ENCODE measurements at places on chromosomes 7 and 10.

GRCh38 chr7:111783854-111784253, 221.6 kb upstream of the IMMP2L start:
- DNase-seq = no peak

DNA sequence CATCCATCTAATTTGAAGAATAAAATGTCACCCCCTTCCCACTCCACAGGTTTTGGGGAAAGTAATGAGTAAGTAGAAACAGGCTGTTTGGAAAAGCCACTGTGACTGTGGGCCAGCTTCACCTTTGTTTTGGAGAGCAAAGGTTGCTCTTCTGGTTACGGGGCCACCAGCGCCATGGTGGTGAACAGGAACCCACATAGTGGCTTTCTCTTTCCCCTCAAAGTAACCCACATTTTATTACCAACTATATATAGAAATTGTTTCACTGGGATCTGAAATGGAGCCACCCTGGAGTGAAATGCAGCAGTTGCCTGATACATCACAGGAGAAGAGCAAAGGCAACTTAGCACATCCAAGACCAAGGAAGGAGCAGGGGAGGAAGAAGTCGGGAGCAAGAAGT, 112.3 kb upstream of the EFCAB10 start:
- peak; percentile 35 for DNase-seq

GRCh38 chr7:105011831-105012502, 2.0 kb upstream of the KMT2E start:
- peak; percentile 64 for DNase-seq

GRCh38 chr7:112886208-112886607, 96.0 kb upstream of the TMEM168 start:
- no peak for DNase-seq

DNA sequence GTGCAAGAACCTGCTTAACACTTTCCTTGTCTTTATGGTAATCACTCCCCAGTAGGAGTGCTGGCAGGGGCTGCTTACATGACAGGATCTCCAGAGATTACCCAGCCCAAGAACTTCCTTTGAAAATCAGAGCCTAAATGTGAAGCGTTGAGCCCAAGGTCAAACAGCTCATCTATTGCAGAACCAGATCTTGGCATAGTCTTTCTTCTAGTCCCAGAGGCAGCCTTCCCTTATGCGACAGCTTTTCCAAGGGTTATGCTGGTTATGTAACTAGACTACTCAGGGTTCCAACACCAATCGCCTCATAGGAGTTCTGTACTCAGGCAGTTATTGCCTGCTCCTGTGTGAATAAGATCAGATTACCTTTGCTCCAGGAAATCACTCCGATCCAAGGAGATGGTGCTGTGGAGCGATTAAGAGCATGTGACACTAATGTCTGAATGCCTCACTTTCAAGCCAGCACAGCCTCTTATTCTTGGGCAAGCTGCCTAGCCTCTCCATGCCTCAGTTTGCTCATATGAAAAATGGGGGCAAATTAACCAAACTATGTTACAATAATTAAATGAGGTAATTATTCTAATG, 8.4 kb upstream of the LGI1 start:
- no peak for DNase-seq

GRCh38 chr10:110857265-110858171, 14.2 kb upstream of the PDCD4 start:
- DNase-seq = no peak

DNA sequence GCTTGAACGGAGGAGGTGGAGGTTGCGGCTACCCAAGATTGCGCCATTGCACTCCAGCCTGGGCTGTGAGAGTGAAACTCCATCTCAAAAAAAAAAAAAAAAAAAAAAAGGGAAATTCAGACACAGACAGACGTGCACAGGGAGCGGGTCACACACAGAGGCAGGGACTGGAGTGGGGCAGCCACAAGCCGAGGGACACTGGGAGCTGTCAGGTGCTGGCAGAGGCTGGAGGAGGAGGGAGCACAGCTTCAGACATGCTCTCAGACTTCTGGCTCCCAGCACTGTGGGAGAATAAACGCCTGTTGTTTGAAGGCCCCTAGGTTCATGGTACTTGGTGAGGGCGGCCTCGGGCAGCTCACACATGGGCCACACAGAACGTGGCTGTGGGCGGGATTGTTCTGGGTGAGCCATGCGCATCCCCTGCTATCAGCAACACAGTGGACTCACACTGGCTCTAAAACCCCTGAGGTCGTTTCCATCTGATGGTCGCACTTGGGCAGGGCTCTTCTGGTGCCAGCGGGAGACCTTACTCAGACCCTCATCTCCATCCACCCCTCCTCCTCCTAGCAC, 375.9 kb downstream of the DNAJB6 start:
- no peak for DNase-seq

DNA sequence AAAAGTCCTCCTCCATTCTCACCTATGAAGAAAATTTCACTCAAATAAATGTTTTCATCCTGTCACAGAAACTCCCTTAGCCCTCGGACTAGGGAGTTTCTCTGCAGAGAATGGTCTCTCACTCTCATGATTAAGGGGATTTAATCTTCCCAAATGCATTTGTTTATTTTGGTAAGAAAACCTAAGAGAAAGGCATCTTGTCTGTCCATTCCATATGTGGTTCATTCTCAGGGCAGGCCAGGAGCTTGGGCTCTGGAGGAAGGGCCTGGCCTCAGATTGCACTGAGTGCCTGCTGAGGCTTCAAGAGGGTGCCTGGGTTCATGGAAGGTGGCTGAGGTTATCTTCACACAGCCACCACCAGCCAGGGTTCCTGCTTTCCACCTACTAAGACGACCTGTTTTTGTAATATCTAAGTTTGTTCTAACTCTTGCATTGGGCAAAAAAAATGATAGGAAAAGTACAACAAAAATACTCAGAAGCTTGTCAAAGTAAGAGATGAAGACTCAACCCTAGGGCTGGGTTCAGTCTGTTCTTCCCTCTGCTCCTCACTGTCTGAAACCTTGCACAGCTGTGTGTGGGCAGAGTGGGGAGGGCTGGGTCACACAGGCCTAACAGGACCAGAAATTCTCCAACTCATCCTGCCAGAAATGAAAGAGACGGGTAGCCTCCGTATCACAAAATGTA, 186.7 kb downstream of the CXCL12 start:
- no peak for DNase-seq

GRCh38 chr7:18020138-18020715, 7.4 kb downstream of the PRPS1L1 start:
- no peak for DNase-seq
